ENCODE measurements at places on chromosomes 6 and 20.

- no peak for DNase-seq
These were observed 245.1 kb upstream of the AFDN start for GRCh38 chr6:167581637-167582036.

- no peak for DNase-seq
These were observed 4.0 kb downstream of the BLTP3A start for GRCh38 chr6:34795836-34796425.

- no peak for DNase-seq
These were observed 41.6 kb upstream of the TMEM244 start for GRCh38 chr6:129902681-129903080.

- DNase-seq: no peak
These were observed 199.4 kb downstream of the PHACTR1 start for GRCh38 chr6:12916006-12916405.

DNA sequence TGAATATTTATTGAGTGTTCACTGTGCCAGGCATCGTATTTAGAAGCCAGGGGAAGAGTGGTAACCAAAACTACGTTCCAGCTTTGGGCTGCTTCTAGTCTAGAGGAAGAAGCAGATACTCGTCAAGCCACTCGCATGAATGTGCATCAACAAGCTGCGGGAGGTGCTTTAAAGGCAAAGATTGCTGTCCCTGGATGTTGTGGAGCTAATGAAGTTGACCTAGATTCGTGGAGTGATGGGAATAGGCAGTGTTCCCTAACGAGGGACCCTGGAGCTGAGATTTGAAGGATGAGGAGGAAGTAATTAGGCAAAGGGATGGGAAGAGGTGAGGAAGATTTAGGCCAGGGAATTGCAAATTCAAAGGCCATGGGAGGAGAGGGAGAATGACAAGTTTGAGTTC is 118.9 kb downstream of the TMEM170B start:
- DNase-seq: no peak

GRCh38 chr6:7731294-7731693 is 5.4 kb downstream of the BMP6 start:
- DNase-seq: no peak

- no peak for DNase-seq
These were observed 3.7 kb downstream of the TAF4 start for GRCh38 chr20:62061851-62062423.

- DNase-seq: no peak
These were observed 131.9 kb upstream of the BACH2 start for GRCh38 chr6:90428514-90428913.

DNA sequence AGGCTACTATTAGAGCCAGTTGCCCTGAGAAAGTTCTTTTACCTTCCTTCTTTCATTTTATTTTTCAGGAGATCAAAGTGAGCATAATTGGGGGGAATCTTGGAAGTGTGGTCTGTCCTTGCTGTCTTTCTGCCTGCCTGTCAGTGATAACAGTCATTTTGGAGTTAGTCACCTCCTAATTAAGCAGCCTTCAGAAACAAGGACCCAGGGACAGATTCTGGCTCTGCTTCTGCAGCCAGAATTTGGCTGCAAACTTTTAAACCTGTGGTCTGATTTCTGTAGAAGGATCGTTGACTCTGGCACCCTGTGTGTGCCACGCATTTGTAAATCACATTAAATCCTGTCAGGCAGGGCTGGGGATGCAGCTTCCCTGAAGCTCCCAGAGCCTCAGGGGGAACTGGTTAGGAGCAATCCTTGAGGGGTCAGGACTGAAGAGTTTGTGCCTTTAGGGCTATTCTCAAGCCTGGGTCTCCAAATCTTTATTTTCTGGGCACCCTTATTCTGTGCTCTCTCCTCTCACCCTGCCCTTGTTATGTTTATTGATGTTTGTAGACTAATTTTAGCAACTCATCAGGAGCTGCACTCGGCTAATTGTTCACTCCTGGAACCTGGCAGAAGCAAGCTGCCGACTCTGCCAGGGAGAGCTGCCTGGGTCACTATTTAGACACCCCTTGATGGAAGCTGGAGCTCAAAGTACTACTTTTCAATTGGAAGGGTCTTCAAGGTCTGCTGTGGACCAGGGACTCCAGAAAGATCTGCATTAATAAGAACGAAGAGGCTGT is 6.8 kb downstream of the NOX3 start:
- DNase-seq: no peak

- DNase-seq: no peak
These were observed 92.9 kb downstream of the STXBP5 start for GRCh38 chr6:147297124-147297523.

DNA sequence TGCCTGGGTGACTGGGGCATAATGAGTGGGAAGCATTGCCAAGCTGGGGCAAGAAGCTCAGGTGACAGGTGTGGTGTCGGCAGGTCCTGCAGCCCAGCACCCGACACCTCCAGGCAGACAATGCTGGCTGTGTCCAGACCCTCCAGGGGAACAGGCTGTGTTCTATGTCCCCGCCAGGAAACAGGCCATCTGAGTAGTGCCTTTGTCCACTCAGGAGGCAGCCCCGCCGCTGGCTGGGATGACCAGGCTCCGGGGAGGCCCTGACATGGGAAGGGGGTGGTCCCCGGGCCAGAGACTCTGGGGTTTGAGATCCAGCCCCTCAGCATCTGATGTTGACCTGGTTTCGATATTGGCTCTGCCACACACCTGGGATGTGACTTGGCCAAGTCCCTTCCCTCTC is 28.4 kb downstream of the SNPH start:
- DNase-seq: no peak

GRCh38 chr6:70685494-70686180 is 18.0 kb downstream of the SMAP1 start:
- DNase-seq: no peak

DNA sequence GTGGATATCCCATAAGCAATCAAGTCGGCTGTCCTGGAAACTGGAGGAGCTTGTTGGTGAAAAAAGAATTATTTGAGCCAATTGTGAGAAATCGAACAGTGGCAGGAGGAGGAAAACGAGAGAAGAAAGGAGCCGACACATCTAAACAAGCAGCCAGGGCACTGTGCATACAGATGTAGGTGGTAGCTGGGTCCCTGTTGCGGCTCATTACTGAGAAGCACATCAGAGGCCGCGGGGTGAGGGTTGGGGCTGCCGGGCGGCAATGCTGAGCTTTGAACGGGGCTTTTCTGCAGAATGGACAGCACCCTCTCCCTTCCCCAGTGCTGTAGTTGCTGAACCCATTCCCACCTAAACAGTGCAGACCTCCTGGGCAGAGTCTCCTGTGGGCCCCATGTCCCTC is 4.1 kb upstream of the LEMD2 start:
- DNase-seq: no peak

DNA sequence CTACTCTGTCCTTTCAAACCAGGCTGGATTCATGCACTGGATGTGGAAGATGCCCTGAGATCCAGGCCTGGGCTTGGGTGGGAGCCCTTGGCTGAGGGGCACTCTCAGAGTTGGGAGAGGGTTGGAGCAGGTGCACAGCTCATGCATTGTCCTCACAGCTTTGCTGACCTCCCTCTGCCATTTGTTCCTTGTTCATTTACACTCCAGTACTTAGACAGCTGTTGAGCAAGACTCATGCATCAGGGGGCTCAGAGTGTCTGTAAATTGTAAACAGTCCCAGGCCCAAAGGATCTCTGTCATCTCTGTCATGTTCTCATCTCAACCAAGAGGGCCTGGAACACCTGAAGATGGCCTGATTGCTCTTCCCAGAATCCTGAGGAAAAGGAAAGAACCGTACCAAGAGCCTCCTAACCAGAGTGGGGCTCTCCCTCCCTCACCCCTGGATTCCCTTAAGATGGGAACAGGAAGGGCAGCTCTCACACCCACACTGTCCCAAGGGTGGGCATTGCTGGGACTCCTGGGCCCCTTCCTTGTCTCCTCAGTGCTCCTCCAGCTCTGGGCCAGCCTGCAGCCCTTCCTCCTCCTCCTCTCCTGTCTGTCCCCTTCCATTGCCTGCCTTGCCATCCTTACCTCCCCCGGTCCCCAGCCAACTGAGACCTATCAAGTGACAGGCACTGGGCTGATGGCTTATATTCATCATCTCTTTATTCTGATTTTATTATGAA is 132.9 kb downstream of the FOXO3 start:
- DNase-seq: no peak

DNA sequence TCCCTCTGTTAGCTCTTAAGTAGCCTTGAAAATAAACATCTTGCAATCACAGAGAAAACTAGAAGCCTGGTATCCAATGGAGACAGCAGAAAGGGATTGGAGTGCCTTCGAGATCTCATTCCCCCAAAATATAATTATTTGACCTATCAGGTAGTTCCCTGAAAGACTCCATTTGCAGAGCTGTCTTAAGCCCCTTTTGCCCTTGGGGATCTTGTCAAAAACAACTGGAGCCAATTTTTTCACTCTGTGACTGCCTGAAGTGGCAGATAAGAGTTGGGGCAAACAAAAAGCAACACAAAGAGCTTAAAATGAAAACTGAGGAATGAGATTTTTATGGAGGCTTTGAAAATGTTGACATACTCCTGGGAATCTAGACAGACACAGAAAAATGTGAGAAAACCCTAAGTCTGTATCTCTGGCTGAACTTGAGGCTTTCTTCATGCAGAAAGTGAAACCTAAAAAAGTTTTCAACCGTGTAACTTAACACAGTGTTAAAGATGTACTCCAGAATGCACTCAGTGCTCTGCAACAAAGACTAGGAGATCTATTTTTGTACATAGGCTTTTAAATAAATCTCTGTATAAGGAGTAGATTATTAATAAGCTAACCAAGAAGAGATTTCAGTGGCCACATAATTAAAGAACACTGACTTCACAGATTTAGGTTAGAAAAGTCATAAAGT is 971.1 kb upstream of the MAN1A1 start:
- no peak for DNase-seq

DNA sequence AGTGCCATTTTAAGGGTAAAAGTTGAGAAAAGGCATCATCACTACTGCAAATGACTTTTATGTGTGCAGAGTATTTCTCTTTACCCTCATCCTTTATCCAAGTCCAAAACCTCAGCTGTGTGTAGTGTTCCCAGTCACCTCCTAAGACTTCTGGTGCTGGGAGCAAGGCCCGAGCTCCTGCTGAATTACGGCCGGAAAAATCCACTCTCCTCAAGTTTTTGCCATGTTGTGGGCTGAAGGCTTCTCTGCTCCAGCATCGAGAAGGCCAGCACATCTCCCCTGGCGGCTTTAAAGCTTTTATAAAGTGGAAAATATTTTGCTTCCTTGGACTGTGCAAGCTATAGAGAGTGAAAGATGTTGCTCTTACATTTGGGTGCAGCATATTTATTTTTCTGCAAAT is 153.2 kb upstream of the THBS2 start:
- DNase-seq: no peak

GRCh38 chr6:83974409-83975050 is 59.0 kb upstream of the MRAP2 start:
- no peak for DNase-seq

DNA sequence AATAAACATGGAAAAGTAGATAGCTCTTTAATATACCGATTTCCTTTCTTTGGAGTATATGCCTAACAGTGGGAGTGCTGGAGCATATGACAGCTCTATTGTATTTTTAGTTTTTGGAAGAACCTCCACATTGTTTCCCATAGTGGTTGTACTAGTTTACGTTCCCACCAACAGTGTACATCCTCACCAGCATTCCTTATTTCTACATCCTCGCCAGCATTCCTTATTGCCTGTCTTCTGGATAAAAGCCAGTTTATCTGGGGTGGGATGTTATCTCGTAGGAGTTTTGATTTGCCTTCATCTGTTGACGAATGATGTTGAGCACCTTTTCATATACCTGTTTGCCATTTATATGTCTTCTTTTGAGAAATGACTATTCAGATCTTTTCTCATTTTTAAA is 2.6 kb downstream of the MICA start:
- DNase-seq: no peak

DNA sequence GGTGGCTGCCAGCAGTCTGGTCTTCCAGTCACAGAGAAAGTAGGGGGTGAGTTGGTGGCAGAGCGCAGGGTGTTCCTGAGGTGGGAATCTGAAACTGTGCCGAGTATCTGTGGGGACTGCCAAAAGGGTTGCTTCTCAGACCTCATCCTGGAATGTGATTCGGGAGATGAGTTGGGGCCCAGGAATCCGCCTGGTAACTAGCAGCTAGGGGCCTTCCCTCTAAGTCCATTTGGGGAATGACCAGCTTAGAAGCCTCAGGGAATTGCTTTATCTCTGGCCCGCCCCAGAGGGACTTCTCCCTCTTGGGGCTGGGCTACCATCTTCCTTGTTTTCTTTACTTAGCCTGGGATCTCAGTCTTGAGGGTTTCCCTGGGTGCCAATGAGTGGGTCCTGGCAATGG is 49.6 kb downstream of the MOCS1 start:
- no peak for DNase-seq

DNA sequence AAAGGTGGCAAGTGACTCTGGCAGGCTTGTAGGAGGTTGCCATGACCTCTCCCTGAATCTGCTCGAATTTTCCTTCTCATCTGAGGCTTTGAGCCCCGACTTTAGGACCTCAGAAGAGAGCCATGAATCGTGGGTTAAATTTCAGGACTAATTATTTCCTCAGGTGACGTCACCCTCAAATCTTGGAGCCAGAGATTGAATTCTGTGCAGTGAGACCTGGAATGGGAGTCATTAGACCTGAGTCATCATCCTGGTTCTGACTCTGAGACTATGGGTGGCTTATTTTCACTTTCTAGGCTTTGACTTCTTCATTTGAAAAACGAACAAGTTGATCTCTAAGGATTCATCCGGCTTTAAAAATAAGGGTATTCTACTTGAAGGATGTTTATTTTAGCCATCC is 48.5 kb upstream of the PDYN start:
- DNase-seq: no peak

DNA sequence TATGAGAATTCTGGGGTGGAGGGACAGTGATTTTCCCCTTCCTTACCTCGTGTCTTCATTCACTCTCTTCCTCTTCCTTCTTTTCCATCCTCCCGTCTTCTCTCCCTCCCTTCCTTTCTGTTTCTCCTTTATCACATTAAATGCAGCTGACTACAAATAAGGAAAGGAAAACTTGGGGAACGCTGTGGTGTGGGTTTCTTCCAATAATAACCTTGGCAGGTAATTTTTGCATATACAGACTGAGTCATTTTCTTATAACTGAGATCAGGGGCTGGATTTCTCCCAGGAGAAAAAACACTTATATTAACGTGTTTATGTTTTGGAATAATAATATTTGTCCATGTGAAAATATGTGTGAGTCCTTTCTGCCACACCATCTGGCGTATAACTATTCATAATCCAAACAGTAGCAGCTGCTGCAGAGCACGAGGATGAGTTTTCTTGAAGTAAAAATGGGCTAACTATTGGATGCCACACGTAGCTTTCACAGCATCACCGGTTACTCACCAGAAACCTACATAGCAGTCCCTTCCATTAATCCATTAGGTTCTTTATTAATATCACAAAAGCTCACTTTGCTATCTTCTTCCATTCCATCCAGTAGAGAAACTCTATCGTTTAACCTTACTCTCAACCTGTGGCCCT is 139.2 kb upstream of the SASH1 start:
- no peak for DNase-seq

- no peak for DNase-seq
These were observed 24.0 kb upstream of the FAM135A start for GRCh38 chr6:70389261-70389660.

DNA sequence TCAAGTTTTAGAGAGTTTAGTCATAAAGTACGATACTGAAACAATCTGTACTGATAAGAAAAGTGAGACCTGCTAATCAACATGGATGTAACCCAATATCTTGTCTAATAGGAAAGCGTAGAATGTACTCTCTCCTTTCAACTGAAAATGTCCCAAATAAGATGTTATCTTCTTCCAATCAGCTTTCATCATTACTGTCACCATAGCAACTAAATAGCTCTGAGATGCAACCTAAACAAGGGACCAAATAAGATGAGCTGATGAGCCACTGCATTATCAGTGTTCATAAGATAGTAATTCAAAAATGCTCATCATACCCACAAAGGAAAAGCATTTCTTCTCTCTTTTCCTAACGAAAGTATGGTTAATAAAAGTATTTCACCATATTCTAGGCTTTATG is 1108.3 kb upstream of the MAP3K7 start:
- DNase-seq: no peak

Data from esophagus squamous epithelium (tissue), 5 donors.